ENCODE measurements at places on chromosomes 3 and 15. TPM values are rescaled to one million over a fixed set of nuclear protein-coding genes. Genes with fewer than 3 reads are reported as not detected.

DNA sequence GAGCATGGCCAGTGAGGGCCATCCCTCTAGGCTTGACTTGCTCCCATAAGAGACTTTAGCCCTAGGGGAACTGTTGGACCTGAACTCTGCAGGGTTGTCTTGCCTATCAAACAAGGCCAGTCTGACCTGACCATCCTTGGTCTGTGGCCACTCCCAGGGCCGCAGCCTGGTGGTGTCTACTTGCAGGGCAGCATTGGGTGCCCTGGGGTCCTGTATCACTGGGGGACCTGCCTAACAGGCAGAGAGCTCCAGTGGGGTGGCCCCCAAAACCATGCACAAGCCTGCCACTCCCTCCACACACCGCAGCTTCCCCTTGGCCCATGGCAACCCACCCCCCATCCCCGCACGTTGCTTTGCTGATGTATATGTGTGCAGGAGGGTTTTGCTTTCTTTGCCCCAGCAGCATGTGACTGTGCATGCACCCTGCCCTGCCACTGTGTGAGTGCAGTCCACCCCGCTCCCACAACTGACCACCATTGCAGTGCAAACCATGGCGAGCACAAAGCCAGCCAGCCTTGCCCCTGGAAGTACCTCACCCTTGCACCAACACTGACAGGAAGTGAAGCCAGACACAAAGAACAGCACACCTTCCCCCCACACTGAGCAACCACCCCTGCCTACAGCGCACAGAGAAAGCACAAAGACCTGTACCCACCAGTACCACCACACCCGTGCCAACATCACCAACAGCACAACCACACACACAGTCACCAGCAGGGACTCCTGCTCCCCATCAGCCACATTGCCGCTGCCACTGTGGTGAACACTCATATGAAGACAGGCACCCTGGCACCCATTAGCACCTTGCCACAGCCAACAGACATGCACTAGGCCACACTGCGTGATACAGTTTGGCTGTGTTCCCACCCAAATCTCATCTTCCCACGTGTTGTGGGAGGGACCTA, 88.8 kb downstream of the SENP7 start:
- DNase-seq = no peak

- no peak for DNase-seq
These were observed 171.7 kb downstream of the C3orf38 start for GRCh38 chr3:88321363-88322050.

DNA sequence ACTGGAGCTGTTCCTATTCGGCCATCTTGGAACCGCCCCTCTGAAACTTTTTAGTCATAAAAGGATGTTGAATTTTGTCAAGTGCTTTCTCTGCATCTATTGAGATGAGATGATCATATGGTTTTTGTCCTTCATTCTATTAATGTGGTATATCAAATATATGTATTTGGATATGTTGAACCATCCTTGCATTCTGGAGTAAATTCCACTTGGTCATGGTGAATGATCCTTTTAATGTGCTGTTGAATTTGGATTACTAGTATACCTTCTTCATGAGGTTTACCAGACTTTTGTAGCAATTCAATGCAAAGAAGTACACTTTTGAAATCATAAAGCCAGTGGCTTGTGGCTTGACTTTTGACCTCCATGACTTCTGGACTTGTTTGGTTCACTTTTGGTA, 33.4 kb upstream of the XRN1 start:
- DNase-seq = no peak

- DNase-seq = no peak
These were observed 27.2 kb downstream of the MAP2K5 start for GRCh38 chr15:67569668-67570067.

DNA sequence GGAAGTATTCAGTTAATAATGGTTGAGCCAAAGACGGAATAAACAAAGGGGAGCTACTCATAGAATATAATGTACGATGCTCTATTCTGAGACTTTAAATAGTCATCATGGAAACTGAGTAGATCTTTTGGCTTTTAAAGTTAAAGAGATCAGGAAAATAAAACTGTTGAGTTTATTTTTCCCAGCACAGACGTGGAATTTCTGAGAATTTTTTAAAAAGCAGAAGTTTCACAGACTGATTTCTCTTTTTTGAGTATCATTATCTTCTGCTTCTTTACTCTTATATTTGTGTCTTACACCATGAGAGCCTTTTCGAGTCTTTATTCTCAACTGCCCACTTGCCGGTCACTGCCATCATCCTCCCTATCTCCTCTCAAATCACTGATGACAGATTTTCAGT, 13.2 kb downstream of the P2RY14 start:
- DNase-seq = no peak

DNA sequence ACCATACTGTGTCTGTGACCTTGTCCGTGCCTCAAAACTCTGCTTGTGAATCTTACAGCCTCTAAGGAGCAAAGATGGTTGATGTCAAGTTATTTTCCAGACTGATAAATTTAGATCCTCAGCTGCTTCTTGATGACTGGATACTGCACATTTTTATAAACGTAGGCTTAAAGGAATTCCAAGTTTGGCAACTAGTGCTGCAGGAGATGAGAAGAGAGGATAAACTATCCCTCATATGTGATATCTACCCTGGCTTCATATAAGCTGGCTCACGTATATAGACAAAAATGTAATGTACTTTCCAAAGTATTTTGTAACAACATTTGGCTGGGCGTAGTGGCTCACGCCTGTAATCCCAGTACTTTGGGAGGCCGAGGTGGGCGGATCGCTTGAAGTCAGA, 89.6 kb downstream of the GMPS start:
- no peak for DNase-seq

- no peak for DNase-seq
These were observed 34.6 kb upstream of the CACNA2D3 start for GRCh38 chr3:54087581-54088410.

GRCh38 chr15:59290295-59291212, 82.1 kb downstream of the MYO1E start:
- no peak for DNase-seq

DNA sequence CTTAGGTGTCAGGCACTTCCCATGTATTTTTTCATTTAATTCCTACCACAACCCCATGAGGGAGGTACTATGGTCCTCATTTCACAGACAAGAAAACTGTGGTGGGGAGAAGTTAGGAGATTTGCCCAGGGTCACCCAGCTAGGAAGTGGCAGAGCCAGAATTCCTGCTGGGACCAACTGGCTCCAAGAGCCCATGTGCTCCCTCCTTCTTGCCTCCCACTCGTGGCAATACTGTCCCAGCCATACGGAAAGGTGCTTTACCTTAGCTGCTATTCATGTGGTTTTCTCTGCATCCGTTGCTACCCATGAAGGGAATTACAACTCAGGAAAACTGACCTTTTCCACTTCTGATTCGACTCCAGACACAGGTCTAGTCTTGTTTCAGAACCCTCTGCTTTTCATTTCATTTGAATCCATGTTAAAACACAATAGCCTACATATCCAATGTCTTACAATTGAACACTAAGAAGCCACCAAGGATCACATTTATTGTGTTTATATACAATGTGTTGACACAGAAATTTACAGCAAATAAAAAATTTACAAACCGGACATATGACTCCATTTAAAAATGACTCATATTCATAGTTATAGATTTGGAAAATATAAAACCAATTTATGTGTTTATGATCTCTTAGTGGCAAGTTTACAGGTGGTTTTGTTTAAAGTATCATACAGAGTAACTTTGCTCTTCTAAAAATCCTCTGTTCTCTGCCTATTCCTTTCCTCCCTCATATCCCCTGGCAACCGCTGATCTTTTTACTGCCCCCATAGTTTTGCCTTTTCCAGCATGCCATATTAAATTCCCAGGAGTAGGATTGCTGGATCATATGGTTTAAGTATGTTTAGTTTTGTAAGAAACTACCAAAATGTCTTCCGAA, 58.8 kb downstream of the BTD start:
- DNase-seq = no peak

Gene REC114
- not detected for total RNA-seq

Gene LSMEM2
- total RNA-seq = not detected

Gene DAPK2
- 3.7 TPM for total RNA-seq

Gene CHL1
- total RNA-seq = not detected

Gene HCN4
- total RNA-seq = not detected

Gene DNASE1L3
- total RNA-seq = not detected

Gene PARL
- 49.0 TPM for total RNA-seq

Gene SOX2
- total RNA-seq = not detected
